ENCODE measurements at places on chromosomes 2 and 18.

DNA sequence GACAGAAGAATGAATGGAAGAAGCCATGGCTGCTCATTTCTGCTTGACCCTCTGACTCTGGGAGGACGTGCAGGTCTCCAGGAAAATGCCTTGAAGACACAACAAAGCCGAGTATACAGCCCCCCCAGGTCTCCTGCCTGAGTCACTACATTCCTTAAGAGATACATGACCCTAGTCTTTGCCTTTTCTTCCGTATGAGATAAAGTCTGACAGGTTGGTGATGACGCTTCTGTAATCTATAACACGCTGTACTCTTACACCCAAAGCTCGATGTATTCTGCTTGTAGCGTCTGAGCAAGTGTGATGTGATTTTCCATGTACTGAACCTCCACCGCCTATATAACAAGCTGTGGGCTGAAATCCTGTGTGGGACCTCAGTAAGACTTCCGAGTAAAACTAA lies 77.3 kb downstream of the KCTD1 start:
- no peak for DNase-seq

DNA sequence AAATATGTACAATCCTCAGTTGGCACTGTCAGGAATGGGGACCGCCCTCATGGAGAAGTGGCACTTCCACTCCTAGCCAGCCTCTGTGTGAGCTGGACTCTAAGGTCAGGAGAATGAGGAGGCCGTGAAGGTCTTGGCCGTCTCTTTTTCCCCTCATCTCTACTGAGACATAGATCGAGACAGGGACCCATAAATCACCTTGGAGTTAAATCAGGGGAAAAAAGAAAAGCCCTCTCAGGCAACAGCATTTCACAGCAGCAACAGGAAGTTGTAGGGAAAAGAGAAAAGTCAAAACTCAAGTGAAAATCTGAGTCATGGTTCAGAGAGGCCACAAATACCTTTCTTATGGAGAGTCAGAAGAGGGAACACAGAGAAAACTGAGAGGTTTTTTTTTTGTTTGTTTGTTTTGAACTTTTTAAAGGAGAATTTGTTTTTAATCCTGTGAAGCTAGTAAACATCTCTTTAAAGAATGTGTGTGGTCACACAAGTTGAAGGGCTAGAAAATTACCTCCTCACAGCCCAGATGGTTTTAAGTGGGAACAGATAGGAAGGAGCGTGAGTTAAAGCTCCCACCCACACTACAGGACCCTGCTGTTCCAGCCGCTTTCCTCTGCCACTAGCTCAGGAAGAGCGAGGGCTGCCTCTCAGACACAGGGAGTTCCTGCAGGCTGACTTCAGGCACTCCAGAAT lies 30.6 kb upstream of the CYP1B1 start:
- DNase-seq = no peak

GRCh38 chr2:37005118-37005868 lies 39.0 kb upstream of the STRN start:
- DNase-seq = no peak

DNA sequence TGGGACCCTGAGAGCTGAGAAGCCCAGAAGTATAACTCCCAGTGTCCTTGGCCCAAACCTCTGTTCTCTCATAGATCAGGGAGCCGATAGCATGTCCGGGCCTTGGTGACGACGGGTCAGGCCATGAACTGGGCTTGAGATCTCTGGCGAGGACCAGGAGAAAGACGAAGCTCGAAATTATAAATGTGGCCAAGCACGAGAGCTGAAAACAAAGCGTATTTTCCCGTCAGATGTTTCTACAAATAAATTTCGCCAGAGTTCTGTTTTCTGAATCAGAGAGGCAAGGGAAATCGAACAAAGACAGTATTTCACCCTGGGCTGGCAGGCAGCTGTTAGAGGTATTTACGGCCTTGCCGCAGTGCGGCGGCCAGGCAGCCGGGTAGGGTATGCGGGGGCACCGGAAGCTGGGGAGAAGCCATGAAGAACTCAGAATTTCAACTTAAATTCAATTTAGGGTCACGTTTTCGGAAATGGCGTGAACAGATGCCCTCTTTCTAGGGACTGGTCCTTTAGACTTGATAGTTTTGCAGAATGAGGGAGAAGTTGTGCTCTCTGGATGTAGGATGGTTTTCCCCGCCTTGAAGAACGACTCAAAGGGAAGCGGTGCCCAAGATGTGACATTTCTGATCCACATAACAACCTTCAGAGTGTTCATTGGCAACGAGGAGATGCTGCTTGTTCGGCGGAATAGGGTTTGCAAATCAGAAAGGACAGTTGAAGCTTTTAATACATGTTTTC lies 9.6 kb downstream of the HOXD8 start:
- no peak for DNase-seq

DNA sequence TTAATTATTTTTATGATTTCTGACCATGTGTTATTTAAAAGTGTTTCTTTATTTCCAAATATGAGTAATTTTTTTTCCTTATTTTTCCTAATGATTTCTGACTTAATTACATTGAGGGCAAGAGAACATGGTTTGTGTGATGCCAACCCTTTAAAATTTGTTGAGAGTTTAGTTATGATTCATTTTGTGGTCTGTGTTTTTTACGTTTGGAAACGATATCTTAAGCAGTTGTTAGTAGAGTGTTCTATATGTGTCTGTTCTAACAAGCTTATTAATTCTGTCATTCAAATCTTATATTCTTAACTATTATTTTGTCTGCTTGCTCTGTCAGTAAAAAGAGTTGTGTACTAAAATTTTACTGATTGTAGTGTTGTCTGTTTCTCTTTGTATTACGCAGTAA lies 15.0 kb downstream of the NAB1 start:
- DNase-seq = no peak

DNA sequence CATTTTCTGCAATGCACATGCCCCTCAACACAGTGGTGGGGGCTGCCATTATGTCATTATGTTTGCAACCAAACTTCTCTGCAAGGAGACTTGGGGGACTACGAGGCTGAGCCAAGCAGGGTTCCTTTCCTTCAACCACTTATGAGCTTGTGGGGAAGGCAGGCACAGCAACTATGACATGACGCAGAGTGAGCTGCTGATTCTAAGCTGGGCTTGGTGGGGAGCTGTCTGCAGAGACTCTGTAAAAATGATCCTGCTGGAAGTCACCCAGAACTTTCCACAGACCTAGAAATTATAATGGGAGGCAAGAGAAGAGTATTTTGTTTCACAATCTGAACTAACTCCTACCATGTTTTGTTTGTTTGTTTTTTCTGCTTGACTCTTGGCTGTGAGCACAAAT lies 55.6 kb downstream of the INPP5D start:
- DNase-seq = no peak

GRCh38 chr2:231819447-231820042 lies 33.3 kb downstream of the COPS7B start:
- no peak for DNase-seq

DNA sequence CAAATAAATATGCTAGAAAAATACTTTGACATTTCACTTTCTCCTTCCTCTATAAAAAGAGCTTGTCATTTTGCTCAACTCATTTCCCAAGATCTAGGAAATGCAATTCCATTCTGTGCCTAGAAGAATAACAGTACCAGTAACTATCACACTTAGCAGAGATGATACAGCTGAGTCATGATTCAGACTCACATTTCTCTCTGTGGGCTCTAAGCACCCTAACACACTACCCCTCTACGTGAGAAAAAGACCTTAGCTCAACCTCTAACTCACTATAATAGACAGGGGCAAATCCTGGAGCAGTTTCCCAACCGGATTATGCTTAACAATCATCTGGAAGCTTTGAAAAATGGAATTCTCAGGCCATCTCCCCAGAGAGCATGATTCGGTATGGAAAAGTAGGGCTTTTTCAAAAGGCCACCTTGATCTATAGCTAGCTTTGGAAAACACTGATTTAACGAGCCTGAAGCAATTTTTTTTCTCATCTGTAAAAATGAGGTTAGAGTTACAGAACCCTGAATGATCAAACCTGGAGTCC lies 1312.3 kb upstream of the PIK3C3 start:
- DNase-seq = no peak

GRCh38 chr2:217429981-217430500 lies 570.2 kb upstream of the TNP1 start:
- DNase-seq = no peak

DNA sequence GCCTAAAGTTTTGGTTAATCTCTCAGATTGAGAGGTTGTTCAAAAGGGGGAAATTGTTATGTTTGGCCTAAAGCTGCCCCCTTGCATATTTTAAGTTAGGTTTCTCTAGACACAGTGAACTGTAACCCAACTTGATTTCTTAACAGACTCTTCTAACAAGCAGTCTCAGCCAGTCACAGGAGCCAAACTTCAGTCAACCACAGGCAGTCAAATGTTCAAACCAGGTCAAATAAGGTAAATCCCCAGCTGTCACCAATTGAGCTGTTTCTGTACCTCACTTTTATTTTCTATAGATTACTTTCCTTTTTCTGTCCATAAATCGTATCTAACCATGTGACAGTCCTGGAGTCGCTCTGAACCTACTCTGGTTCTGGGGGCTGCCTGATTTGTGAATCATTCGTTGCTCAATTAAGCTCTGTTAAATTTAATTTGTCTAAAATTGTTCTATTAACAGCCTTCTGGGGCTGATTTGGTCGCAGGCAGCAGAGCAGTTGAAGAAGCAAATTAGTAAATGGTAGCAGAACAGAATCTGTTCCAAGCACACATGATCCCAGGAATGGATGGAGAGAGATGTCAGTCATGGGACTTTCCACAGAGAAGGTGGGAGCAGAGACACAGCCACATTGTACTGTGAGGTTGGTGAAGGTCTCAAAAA lies 16.4 kb upstream of the NFU1 start:
- DNase-seq = no peak

- DNase-seq = no peak
Measured at GRCh38 chr2:231988179-231988866, 26.8 kb downstream of the DIS3L2 start.

DNA sequence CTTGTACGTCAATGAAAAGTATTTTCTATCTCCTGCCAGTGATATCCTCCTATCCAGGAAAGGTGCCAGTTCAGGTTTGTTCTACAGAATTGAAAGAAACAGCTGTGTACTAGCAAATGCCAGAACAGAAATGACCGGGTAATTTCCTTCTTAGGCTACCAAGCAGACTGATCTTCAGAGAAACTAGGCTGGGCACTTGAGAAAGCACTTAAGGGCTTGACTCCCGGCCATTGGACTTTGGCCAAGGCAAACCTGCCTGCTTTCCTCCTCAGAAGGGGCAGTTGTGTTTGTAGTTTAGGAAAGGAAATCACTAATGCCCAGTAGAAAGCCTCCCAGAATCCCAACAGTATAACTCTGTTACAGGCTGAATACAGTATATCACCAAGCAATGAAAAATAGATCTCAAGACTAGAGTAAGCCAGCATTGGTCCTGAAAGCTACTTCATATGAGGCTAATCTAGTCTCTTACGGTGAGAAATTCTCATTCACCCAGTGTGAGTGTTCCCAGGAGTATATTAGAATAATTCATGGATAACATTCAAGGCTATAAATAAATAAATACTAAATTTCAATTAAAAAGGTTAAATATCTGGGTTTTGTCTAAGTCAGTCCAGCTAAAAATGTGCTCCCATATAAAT lies 43.0 kb upstream of the COL5A2 start:
- DNase-seq = no peak

- DNase-seq = no peak
Measured at GRCh38 chr18:44893966-44894365, 213.3 kb downstream of the SETBP1 start.

DNA sequence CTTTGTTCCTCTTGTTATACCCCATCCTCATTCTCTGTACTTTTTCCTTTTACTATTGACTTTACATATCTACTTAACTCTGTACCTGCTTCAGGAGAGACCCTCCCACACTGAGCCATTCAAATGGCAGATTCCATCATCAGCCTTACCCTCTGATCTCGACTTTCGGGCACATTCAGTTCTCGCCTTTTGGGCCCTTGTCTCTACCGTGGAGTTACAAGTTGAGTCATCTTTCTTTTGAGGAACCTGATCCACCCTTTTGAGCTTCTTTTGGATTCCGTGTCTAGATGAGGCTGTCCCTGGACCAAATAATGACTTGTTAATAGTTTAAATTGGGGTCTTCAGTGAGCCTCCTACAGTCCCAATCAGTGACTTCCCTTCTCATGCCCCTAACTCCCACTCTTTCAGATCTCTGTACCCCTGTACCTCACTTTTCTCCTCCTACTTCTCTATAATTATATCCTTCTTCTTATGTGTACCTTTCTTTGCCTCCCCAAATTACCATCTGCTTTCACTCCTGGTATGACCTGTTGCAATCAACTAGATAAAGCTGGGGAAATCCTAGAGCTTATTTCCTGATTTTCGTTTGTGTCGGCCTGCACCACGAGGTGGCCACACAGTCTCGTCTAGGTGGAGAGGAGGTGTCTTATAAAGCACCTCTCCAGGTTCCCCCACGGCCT lies 17.2 kb downstream of the SP110 start:
- no peak for DNase-seq

DNA sequence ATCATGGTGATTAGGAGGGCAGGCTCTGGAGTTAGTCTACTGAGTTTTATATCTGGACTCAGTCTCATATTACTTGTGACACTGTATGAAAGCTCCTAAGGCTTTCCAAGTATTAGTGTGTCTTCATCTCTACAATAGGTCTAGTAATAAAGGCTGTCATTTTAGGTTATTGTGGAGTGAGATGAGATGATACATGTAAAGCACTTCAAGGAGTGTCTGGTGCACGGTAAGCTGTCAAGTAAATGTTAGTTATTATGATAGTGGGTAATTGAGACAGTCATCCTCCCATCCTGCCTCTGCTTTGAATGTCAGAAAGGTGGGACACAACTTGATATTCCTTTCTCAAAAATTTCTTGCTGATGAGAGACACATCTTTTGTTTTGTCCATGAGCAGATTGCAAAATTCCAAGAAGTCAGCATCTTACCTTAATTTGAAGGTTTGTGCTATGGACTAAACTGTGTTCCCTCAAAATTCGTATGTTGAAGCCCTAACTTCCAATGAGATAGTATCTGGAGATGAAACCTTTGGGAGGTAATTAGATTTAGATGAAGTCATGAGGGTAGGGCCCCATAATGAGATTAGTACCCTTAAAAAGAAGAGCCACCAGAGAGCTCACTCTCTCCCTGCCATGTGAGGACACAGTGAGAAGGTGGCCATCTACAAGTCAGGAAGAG lies 41.4 kb upstream of the UPP2 start:
- DNase-seq = no peak

DNA sequence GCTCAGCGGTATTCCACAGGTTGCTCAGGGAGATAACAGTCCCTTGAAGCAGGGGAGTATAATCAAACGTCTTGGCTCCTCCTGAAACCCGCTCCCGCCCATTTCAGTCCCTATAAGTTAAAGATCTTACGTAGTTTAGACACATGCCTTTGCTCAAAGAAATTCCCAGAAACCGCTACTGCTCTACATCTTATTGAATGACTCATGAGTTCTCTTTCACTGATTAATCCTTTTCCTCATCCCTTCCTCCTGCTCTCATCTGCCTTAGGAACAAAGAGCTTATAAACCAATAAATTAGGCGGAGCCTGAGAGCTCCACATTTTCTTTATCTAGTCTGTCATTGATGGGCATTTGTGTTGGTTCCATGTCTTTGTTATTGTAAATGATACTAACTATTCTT lies 4.2 kb upstream of the SERPINB4 start:
- DNase-seq = no peak

- no peak for DNase-seq
Measured at GRCh38 chr2:71929482-71929772, 218.2 kb downstream of the CYP26B1 start.

Data from amniotic stem cell (primary cell).